ENCODE measurements at places on chromosomes 12 and 14. TPM values are rescaled to one million over a fixed set of nuclear protein-coding genes. Genes with fewer than 3 reads are reported as not detected.
A peak's percentile ranks its signal among the peaks of the same experiment; 100 is the strongest.

The DNAI7 gene
- total RNA-seq: not detected

The GLIPR1L1 gene
- not detected for total RNA-seq

The CISTR gene
- total RNA-seq: not detected

The NAV3 gene
- total RNA-seq: 11.6 TPM

The ISM2 gene
- not detected for total RNA-seq

The NELL2 gene
- 0.63 TPM for total RNA-seq

The AKAP6 gene
- 78.9 TPM for total RNA-seq

The CAPZA3 gene
- not detected for total RNA-seq

The DCN gene
- total RNA-seq: 869 TPM

The IL26 gene
- total RNA-seq: not detected

The INSM2 gene
- total RNA-seq: not detected

The C12orf54 gene
- not detected for total RNA-seq

DNA sequence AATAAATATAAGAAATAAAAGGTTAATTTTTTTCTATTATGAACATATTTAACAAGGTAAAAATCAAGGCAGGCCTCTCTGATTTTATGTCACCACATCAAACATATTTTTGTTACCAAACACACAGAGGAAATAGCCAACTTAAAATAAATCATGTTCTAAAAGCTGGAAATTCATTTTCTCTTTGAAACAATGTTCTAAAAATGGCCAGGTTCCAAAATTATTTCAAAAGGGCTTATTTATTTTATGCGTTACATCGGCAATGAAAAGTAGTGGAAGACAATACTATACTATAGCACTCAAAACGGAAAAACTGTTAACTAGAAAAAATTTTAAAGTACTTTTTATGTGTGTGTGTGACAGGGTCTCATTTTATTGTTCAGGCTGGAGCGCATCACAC, 24.0 kb upstream of the RASSF8 start:
- no peak overlapping the region for H3K27ac ChIP-seq
- DNase-seq: no peak
- no peaks in the 10 kb centered on the region for H3K27me3 ChIP-seq
- H3K4me1 ChIP-seq: no peaks in the 10 kb centered on the region
- H3K36me3 ChIP-seq: no peaks in the 10 kb centered on the region

DNA sequence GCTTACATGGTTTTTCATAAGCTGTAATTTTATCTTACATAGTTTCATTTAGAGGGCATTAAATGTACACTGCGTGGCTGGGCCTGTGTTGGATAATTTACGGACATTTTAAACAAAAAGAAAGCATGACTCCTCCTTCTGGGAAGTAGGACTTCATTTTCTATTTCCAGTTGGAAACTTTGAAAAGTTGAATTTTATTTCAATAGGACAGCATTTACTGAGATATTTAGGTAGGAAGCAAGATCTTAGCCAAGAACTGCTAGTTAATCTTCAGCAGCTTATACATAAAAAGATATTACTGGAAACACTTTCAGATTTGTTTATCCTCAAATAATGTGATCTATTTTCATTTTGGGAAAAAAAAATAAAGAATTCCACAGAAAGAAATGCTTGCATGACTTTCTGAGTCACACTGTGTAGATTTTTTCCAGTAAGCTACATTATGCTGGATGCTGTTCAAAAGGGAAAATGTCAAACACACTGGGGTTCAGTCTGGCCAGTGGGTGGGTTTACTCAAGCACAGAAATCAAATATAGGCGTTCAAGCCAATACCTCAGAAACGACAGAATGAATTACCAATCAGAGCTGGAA, 239.4 kb upstream of the KRR1 start:
- H3K27ac ChIP-seq: no peak overlapping the region
- peak overlapping the region; percentile 45 for H3K4me3 ChIP-seq
- DNase-seq: no peak
- H3K36me3 ChIP-seq: no peaks in the 10 kb centered on the region
- no peaks in the 10 kb centered on the region for H3K4me1 ChIP-seq

DNA sequence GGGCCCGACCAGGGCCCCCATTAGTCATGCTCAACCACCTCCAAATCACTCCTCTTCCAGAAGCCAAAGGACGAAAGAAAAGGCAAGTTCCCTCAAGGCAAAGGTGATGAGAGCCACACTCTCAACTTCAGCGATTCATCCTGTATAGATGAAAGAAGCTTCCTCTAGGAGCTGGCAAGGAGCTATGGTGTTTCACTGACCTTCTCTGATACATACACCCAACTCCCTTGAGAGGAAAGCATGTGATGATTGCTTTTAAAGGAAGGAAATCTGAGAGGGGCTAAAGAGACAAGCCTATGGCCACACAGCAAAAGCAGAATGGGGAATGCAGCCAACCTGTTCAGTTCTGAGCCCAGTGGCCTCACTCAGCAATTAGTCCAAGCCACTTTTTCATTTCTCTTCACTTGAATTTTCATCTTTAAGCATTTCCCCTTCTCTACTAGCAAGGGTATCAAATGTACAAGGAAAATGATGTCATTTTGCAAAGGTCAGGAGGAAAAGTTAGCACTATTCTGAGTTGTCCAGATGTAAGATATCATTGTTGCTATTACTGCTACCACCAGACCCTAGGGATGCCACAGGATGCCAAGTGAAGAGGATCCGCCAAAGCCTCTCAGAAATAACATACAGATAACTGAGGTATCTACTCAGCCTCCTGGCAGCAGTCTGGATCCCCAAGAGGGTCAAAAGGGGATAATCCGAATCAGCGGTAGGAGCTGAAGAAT, 82.5 kb downstream of the MAP3K9 start:
- no peaks in the 10 kb centered on the region for H3K4me1 ChIP-seq
- H3K4me3 ChIP-seq: no peak overlapping the region
- H3K27ac ChIP-seq: no peak overlapping the region
- no peak for DNase-seq
- no peaks in the 10 kb centered on the region for H3K27me3 ChIP-seq

DNA sequence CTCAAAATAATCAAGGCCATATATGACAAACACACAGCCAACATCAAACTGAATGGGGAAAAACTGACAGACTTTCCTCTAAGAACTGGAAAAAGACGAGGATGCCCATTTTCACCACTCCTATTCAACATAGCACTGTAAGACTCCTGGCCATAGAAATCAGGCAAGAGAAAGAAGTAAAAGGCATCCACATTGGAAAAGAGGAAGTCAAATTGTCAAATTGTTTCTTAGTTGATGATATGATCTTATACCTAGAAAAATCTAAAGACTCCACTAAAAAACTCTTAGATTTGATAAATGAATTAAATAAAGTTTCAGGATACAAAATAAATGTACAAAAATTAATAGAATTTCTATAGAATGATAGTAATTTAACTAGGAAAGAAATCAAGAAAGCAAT, 11.2 kb downstream of the OR8S1 start:
- no peaks in the 10 kb centered on the region for H3K27me3 ChIP-seq
- no peak overlapping the region for H3K27ac ChIP-seq
- no peak for DNase-seq
- H3K4me3 ChIP-seq: no peak overlapping the region
- H3K4me1 ChIP-seq: no peaks in the 10 kb centered on the region

DNA sequence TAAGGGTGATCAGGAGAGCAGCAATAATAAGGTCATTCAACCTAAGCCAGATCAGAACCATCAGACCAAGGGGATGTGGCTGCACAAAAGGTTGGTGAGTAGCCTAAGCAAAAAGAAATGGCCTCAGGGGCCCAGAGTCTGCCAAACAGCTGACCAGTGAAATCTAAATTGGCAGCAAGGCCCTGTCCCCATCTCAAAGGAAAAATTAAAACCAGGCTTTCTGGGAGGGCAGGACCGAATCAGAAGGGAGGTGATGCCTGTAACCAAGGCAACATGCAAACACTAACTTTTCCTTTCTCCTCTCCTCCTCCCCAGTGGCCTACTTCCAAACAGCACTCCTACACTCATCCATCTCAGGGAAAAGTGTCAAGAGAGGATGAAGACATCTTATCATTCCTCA, 256.4 kb downstream of the NUAK1 start:
- no peaks in the 10 kb centered on the region for H3K4me1 ChIP-seq
- DNase-seq: no peak

DNA sequence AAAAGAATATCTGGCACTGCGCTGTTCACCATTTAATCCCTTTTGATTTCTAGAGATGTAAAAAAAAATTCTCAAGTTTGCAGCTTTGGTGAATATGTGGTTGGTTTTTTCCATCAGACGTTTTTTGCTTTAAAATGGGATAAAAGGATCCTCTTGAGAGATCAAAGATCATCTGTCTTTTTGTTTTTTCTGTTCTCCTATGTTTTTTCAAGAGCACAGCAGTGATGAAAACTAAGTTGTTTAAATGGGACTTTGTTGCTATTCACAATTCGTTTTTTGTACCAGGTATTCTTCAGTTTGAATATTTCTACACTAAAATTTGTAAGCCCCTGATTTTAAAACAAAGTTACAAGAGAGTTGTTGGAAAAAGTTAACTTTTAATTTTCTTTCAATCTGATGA, 29.7 kb upstream of the REP15 start:
- no peak overlapping the region for H3K4me3 ChIP-seq
- peaks cover 46% of the 10 kb centered on the region for H3K4me1 ChIP-seq
- DNase-seq: no peak

- H3K27ac ChIP-seq: no peak overlapping the region
- DNase-seq: no peak
- H3K27me3 ChIP-seq: no peaks in the 10 kb centered on the region
- H3K36me3 ChIP-seq: no peaks in the 10 kb centered on the region
- no peak overlapping the region for H3K4me3 ChIP-seq
- H3K4me1 ChIP-seq: peaks cover 6% of the 10 kb centered on the region
These were observed 15.1 kb upstream of the KERA start for GRCh38 chr12:91072931-91073330.

DNA sequence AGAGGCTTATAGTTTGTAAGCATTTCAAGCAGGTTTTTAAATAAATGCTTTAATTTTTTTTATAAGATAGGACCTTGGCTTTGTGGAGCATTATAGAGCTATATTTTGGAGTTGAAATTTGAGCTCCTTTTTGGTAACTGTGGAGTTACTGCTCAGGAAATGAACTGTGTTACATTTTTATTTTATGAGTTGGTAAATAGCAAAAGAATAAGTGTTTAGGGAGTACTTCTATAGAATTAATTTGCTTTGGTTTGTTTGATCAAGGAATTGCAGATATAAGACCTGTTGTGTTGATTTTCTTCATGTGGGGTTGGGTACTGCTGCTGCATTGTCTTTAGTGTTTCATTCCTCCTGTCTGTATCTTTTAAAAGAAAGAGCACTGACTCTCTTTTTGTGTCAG, 3.5 kb downstream of the ATP2A2 start:
- no peak for DNase-seq
- H3K27ac ChIP-seq: peak overlapping the region; percentile 93
- peaks cover 26% of the 10 kb centered on the region for H3K4me1 ChIP-seq
- H3K36me3 ChIP-seq: peaks cover 3% of the 10 kb centered on the region

DNA sequence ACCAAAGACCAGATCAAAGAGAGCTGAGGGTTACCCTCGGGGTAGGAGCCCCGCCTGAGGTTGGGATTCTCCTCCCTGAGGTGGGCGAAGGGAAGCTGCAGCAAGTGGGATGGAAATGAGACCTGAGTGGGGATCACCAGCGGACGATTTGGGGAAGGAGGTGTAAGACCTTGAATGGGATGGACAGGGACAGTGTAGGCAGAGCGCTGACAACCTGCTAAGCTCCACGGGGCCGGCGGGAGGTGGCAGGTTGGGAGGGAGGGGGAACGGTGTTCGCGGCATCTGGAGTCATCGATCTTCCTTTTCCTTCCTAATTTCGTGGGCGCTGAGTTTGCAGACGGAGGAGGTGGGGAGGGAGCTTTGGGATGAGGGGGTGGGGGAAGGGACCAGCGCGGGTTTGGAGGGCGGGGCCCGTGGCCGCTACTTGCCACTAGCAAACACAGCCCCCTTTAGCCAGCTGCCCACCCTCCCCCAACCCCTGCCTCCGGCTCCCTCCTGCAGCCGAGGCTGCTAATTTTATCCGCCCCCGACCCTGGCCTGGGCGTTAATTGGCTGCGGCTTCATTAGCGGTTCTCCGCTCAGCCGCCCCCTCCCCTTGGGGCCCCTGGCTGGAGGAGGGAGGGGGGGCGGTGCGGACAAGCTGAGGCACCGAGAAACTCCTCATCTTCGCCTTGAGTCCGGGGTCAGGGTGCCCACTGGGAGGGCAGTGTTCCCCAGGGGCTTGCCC, 2.8 kb upstream of the SHMT2 start:
- H3K27me3 ChIP-seq: peaks cover 13% of the 10 kb centered on the region
- no peaks in the 10 kb centered on the region for H3K36me3 ChIP-seq
- peaks cover 27% of the 10 kb centered on the region for H3K4me1 ChIP-seq
- DNase-seq: no peak

- DNase-seq: no peak
- H3K36me3 ChIP-seq: no peaks in the 10 kb centered on the region
- H3K27me3 ChIP-seq: no peaks in the 10 kb centered on the region
These were observed 116.2 kb downstream of the TRHDE start for GRCh38 chr12:72388322-72388721.

- peaks cover 23% of the 10 kb centered on the region for H3K4me1 ChIP-seq
- no peaks in the 10 kb centered on the region for H3K27me3 ChIP-seq
- H3K36me3 ChIP-seq: no peaks in the 10 kb centered on the region
- no peak for DNase-seq
- H3K27ac ChIP-seq: peak overlapping the region; percentile 94
These were observed 2.8 kb upstream of the AAAS start for GRCh38 chr12:53324113-53324778.

DNA sequence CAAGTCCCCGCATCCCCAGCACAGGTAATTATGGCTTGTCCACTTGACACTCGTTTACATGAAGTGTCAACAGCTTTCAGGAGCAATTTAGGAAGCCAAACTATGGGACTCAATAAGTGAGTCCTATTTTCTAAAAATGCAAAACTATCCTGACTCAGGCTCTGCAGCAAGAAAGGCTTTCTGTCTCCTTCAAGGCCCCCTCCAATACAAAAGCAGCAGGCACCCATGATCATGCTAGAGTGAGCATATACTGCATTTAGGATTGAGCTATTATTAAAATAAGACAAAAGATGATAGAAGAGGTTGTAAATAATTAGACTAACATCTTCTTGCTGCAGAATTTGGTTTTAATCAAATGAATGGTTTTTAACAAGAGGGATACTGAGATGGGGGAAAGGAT, 3.2 kb downstream of the SIX6 start:
- no peak overlapping the region for H3K4me3 ChIP-seq
- no peak overlapping the region for H3K27ac ChIP-seq
- peaks cover 6% of the 10 kb centered on the region for H3K4me1 ChIP-seq
- no peaks in the 10 kb centered on the region for H3K36me3 ChIP-seq

GRCh38 chr14:77547512-77548180, 49.0 kb upstream of the ISM2 start:
- H3K4me3 ChIP-seq: no peak overlapping the region
- H3K27ac ChIP-seq: no peak overlapping the region
- H3K27me3 ChIP-seq: no peaks in the 10 kb centered on the region

- no peak overlapping the region for H3K4me3 ChIP-seq
- H3K4me1 ChIP-seq: peaks cover 38% of the 10 kb centered on the region
- H3K27ac ChIP-seq: no peak overlapping the region
- no peaks in the 10 kb centered on the region for H3K27me3 ChIP-seq
These were observed 32.0 kb downstream of the JDP2 start for GRCh38 chr14:75459791-75460190.
